Endothelial cell of coronary artery (primary cell): ENCODE measurements at places on chromosomes 3 and 15. TPM values are rescaled to one million over a fixed set of nuclear protein-coding genes. Genes with fewer than 3 reads are reported as not detected.

CRYBG3 gene
- 21.7 and 27.6 TPM in 2 replicates for total RNA-seq

CPLX3 gene
- total RNA-seq, result not detected in 2 replicates

SLC2A2 gene
- not detected in 2 replicates for total RNA-seq

RETNLB gene
- not detected in 2 replicates for total RNA-seq

MOBP gene
- total RNA-seq, result 0.09 and 0.19 TPM in 2 replicates

ADGRG7 gene
- not detected in 2 replicates for total RNA-seq

LMAN1L gene
- total RNA-seq, result not detected in 2 replicates

CD200 gene
- 3.6 and 7.3 TPM in 2 replicates for total RNA-seq

NR1D2 gene
- total RNA-seq, result 21.2 and 22.0 TPM in 2 replicates

SPINT1 gene
- total RNA-seq, result 0.45 and 0.56 TPM in 2 replicates

CXCR6 gene
- not detected in 2 replicates for total RNA-seq

MEX3B gene
- 10.4 and 12.4 TPM in 2 replicates for total RNA-seq

GOLGA8K gene
- total RNA-seq, result 0.09 and 0.28 TPM in 2 replicates

CELF6 gene
- not detected in 2 replicates for total RNA-seq

HTR3D gene
- total RNA-seq, result not detected in 2 replicates
